Neural crest cell (in vitro differentiated cells): ENCODE measurements at places on chromosomes 11 and 22. TPM values are rescaled to one million over a fixed set of nuclear protein-coding genes. Genes with fewer than 3 reads are reported as not detected.

LRRC56 gene
- 2.1 and 2.4 TPM in 2 replicates for total RNA-seq

LIF gene
- total RNA-seq, result 0.57 and 1.1 TPM in 2 replicates

DNA sequence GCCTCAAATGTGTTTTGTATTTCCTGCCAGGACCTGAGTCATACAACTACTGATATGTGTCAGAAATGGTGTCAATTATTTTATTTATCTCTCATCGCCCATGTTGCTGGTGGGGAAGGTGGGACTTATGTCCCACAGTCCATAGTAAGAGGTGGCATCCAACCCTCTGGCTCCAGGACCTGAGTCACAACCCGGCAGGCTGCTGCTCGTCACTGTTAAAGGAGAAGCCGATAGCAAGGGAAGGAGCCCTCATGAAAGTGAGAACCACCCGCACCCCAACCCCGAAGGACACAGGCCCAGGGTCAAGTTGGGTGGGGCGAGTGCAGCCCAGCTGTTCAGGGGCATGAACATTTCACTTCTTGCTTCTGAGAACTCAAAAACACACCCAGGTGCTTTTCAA lies 33.1 kb upstream of the TP53I11 start:
- no peak for DNase-seq

GRCh38 chr11:85835729-85836128 lies 19.5 kb upstream of the CCDC83 start:
- no peak for DNase-seq

DNA sequence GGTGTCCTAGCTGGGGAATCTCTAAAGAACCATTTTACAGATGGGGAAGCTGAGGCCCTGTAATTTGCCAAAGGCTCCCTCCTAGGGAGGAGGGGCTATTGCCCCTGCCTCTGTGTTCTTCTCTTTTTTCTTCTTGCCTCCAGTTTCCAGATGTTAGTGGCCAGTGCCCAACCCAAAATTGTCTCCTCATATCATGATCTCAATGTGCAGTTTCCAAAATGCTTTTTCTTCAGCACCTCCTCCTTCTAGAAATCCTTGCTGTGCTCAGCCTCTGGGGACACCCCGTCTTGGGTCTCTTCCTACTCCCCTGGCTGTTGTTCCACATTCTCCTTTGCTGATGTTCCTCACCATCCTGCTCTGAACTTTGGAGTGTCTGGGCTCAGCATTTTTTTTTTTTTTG lies 9.5 kb upstream of the CHRM1 start:
- DNase-seq, result no peak

DNA sequence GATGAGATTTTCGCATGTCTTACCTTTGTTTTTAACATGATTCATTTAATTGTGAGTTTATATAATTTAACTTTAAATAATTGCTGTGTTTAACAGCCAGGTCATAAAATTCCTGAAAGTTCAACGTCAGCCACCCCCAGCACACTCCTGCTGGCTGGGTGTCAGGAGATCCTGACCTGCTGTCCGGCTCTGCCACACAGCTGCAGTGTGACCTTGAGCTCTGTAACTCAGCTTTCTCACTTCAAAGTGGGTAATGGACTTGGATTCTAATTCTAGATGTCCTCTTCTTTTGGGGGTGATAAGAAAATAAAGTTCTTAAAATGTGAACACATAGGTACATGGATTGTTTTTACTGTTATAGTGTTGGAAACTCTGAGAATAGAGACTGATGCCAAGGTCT lies 10.9 kb downstream of the VPS26B start:
- DNase-seq, result no peak

- no peak for DNase-seq
Observed at GRCh38 chr11:111474432-111474831, 37.8 kb downstream of the BTG4 start.

- DNase-seq, result no peak
Observed at GRCh38 chr11:14267861-14268635, 90.9 kb downstream of the RRAS2 start.

- no peak for DNase-seq
Observed at GRCh38 chr11:123197711-123198110, 2.7 kb upstream of the CLMP start.

DNA sequence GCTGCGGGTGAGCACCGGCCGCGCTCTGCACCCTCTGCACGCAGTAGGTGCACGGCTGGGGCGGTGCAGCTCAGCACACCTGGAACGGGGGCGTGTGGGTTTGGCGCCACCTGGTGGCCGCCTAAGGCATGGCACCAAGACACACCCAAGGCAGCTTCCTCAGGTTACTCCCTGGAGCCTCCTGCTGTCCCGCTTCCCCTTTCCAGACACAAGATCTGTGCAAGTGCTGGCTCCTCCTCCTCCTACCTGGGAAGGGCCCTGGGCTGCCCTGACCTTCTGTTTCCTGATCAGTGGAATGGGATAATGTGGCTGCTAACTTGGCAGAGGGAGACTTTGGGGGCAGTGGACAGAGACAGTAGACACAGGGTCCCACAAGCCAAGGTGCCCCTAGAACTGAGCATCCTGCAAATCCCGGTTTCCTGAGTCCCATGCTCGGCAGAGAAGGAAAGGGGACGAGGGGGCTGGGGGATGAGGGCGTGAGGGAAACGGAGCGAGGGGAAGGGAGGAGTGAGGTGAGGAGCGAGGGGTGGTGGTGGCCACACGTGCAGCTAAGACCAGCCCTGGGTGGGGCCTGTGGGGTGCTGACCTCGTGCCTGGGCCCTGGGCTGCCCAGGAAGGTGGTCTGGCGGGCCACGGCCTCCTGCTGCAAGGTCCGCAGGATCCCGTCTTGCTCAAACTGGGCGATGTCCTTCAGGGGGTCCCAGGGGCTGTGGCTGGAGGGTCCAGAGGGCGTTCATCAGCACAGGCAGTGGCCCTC lies 34.8 kb upstream of the CARS1 start:
- DNase-seq, result peak; percentile 59

GRCh38 chr11:129408865-129409444 lies 33.3 kb downstream of the BARX2 start:
- DNase-seq, result no peak

- DNase-seq, result no peak
Observed at GRCh38 chr11:76030968-76031590, 175.2 kb downstream of the WNT11 start.

DNA sequence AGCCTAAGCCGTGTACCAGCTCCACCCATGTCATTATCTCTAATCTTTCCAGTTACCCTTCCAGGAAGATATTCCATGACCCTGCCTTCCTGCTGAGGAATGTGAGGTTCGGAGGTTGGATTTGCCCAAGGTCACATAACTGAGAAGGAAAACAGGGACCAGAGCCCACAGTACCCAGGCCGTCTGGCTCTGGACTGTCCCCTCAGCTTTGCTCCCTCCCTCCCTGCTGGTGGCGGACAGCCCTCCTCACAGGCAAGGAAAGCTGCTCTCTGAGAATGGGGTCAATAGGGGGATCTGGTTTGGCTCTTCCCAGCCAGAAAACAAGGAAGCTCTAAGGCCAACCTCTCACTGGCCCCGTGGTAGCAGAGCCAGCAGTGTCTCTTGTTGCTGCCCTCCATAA lies 63.3 kb downstream of the SYN3 start:
- DNase-seq, result no peak

INSC gene
- total RNA-seq, result 2.6 and 3.1 TPM in 2 replicates

GRCh38 chr11:131666617-131667016 lies 296.2 kb downstream of the NTM start:
- DNase-seq, result no peak

FIBIN gene
- total RNA-seq, result 0.30 and 0.44 TPM in 2 replicates

OR51B5 gene
- total RNA-seq, result 0.21 TPM in 1 of 2 replicates, not detected in the other

DNA sequence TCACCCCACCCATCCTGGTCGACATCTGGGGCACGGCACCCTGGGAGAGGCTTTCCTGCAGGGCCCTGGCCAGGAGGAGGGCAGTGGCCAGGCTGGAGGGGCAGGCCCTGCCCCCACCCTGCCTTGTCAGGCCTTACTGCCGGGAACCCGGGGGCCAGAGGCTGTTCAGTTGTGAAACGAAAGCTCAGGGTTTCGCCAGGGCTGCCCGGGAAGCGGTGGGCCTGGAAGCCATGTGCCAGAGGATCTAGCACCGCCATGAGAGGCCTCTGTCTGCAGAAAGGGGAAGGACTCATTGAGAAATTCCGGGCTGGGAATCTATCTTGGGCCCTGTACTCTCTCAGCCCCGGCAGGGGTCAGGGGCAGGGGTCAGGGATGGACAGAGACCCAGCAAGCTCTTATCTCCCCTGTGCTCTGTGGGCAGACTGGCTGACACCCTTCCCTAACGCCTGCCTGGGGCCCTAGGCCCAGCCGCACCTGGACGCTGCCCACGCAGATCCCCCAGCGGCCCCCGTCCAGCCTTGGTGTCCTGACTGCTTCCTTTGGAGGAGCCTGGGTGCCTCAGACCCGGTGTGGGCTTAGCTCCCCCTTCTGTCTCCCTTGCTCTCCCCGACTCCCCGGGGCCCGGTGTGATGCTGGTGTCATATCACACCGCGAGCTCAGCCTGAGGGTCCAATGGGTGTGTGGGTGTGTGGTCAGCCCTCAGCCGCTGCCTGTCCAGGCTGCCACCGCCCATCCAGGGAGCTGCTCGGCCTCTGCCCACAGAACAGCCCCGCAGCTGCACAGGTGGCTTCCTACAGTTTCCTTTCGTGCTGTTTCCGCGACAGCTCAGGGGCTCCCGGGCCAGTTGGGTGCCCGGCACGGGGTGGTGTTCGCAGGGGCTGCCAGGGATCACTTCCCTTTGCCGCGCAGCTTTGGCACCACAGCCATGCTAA lies 6.5 kb downstream of the PIM3 start:
- DNase-seq, result peak; percentile 8

DNA sequence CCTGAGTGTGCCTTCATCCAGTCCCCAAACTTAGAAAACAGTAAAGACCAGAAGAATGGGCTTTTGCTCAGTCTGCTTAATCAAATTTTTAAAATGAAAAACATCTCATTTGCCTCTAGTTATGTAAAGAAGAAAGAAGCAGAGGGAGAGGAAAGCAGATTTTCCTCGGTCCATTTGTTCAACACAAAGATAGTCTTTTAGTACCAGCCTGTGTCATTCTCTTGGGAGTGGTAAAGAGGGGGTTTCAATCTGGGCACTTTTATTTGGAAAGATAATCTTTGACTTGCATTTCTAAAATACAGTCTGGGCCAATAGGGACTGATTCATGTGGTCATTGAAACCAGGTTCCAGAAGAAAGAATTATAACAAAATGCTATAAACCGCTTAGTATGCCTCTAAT lies 29.5 kb downstream of the KREMEN1 start:
- no peak for DNase-seq

OR2AT4 gene
- total RNA-seq, result not detected in 2 replicates

- no peak for DNase-seq
Observed at GRCh38 chr11:24754406-24754805, 257.6 kb downstream of the LUZP2 start.

GRCh38 chr22:46286006-46286405 lies 10.7 kb upstream of the GTSE1 start:
- no peak for DNase-seq

NCF4 gene
- total RNA-seq, result not detected in 2 replicates

DNA sequence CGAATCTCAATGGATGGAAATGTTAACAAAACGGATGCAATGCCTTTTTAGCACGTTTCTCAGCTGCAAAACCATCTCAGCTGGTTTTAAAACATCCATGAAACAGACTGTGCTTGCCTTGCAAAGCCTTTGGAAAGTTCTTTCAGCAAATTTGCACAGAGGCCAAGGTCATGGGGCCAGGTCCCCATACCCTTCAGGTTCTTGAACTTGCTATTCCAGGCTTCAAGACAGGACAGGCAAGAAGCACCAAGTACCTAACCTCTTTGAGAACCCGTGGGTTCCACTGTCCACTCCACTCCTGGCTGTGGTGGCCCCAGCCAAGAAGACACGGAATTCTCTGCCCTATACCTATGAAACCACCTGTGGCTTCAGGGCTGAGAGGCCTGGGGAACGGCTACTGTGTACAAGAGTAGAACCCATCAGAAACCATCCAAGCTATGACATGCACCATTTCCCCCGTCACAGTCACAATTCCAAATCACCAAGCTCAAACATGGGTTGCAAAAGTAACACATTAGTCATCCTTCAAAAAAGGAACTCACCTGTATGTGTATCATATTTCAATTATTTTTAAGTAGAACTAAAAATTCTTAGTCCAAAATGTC lies 17.0 kb downstream of the TNKS1BP1 start:
- no peak for DNase-seq

- no peak for DNase-seq
Observed at GRCh38 chr11:15758857-15759465, 597.4 kb downstream of the SOX6 start.

- DNase-seq, result no peak
Observed at GRCh38 chr11:129749141-129749540, 66.5 kb upstream of the TMEM45B start.

- no peak for DNase-seq
Observed at GRCh38 chr11:107427569-107428180, 29.9 kb downstream of the CWF19L2 start.

DNA sequence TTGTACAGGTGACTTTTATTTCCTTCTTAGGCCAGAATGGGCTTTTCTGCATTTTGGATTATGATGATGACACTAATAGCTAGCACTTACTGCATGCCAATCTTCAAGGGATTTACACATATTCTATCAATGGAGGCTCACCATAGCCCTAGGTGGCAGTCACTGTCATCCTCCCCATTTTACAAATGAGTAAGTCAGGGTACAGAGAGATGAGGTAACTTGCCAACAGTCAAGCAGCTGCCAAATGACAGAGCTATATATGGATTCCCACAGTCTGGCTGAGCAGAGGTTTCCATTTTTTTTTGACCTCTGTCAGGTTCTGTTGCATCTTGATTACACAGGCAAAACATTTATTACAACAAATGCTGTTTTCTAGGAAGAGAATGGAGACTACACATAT lies 23.8 kb upstream of the C11orf96 start:
- DNase-seq, result no peak

OR52D1 gene
- total RNA-seq, result not detected in 2 replicates

DNA sequence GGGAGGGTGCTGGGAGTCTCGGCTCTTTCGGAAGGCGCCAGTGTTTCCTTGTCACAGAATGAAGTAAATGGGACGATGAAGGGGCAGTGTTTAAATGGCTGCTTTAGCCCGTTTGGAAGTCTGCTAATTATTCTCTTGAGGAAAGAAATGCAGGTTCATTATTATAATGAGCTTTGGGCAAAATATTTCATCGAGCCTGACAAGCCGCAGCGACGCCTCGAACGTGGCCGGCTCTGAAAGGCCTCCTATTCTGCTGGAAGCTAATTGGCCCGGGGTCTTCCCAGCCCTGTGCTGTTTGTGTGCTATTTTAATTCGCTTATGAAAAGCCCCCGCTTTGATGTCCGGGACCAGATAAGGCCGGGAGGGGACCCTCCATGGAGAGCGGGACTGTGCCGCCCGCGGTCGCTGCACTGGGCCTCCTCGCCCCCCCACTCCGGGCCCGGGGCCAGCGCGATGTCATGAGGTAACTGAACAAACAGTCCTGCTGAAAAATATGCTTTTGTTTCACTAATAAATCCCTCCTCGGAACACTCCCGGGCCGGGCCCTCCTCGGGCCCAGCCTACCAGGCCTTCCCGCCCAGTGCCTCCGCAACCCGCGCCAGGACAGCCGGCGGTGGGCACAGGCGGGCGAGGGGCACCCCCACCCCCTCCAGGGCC lies 78.4 kb downstream of the CDKN1C start:
- DNase-seq, result no peak

DNA sequence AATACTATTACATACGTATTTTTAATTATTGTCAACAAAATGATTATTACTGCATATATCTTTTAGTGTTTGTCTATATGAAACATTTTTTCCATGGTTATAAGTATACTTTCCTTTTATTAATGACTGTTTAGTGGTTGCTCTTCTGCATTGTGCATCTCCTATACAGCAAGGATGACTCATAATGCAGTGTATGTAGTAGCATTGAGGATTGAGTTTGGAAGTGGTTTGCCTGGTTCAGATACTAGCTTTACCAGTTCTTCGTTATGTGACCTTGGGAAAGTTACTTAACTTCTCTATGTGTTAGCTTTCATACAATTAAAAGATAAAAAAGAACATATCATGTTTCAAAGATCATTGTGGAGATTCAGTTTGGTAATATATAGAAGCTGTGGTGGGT lies 44.1 kb downstream of the CHORDC1 start:
- DNase-seq, result no peak
